Activated T-cell treated with anti-CD3 and anti-CD28 coated beads, Interleukin-2, amount 50 U/mL, for 4 hours (primary cell): ENCODE measurements at places on chromosomes 2 and 18.

DNA sequence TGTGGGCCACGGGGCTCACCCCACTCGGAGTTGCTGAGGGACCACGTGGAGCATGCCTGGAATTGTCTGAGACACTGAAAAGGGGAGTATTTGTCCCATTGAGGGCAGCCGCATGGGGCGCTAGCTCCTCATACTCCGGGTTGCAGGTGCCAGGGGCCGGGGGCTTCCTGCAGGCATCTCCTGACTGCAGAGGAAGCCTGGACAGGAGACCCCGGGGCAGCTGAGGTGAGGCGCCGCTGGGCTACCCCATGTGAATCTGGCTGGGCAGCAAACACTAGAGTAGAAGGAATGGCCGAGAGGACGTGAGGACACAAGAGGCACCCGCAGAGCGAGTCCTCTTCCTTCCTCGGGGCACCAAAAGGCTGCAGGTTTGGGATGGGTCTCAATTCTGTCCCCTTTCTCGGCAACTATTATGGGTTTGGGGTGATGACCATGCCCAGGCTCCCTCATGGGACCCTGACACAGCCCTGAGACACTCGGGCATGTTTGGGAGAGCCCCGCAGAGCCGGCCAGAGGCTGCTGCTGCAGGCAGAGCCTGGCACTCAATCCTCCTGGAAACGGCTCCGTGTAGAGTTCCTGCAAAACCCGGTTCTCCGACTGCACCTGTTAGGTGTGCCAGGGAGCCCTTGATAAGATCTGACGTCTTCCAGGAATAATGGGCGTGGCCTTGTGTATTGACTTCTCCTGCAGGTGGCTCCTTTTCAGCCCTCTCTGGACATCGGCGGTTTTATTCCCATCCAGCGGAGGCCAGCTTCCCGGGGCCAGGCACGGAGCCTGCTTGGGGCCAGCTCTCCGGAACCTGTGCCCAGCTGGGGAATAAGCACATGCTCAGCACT is 77.0 kb downstream of the CTIF start:
- DNase-seq = no peak

DNA sequence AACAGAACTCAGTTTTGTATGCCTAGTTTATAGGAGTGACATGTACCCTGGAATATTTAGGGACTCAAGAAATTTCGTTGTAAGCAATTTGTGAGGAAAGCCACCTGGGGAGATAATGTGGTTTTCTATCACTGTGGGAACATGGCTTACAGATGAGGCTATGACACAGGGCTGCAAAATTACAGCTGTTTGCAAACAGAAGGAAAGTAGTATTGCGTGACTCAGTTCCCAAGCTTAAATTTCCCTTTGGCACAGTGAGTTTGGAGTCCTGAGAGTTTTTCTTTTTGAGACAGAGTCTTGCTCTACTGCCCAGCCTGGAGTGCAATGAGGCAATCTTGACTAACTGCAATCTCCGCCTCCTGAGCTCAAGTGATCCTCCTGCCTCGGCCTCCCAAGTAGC is 149.8 kb downstream of the MYO5B start:
- DNase-seq = no peak

DNA sequence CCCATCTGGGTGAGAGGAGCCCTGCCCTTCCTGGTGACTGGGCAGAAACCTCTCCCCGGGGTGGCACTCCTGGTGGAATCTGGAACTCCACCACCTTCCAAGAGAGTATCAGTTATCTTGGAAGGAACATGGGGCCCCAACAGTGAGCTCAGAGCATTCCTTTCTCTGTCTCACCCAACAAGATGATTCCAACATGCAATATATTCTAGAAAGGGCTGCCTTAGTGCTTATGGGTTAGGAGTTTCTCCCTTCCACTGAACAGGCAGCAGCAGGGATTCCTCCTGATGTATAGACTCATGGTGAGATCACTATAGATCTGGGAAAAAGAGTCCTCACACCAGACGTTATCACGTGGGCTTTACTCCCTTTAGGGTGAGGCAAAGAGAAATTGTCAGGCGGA is 147.1 kb downstream of the COL4A4 start:
- DNase-seq = no peak

- DNase-seq = no peak
Measured at GRCh38 chr18:76544511-76545345, 49.7 kb upstream of the ZNF516 start.

- DNase-seq = no peak
Measured at GRCh38 chr2:10864251-10864650, 47.5 kb upstream of the KCNF1 start.

DNA sequence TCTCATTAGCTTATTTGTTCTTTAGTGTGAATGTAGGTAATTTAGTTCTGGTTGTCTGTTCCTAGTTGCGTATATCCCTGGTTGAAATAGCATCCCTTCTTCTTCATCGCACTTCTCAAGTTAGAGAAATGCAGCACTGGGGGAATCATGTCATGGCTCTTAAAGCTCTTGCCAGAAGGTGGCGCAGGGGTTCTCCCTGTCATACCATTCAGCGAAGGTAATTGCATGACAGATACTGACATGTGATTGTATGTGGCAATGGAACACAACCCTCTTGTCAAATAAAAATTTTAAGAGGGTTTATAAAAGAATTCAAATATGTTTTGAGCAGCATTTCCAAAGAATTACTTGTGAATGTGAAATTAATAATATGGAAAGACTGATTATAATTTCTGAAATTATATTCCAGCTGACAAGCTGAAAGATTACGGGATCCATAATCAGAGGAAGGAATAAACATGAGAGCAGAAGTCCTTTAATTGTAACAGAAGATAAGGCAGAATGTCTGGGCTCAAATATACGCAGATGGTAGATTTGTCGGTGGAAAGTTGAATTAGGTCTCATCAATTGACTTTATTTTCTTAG is 411.7 kb downstream of the DSEL start:
- DNase-seq = peak; percentile 20

DNA sequence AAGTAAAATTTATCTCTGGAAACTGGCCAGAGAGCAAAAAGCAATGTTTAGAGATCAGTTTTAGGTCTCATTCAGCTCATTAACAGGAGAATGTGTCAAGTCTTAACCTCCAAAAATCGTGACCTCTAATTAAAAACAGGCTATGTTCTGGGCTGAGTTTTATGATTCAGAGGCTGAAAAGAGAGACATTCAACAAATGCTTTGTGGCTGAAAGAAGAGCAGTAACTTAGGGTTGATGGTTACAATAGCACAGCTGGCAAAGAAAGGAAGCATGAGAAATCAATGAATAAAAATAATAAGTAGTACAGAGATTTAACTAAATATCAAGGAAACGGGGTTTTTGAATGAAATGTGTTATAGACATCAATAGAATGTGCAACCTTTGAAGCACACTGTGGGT is 13.1 kb downstream of the TGIF1 start:
- DNase-seq = no peak

GRCh38 chr18:5166606-5167280 is 30.3 kb downstream of the AKAIN1 start:
- DNase-seq = no peak

- DNase-seq = no peak
Measured at GRCh38 chr2:112724591-112725525, 4.0 kb downstream of the NT5DC4 start.

DNA sequence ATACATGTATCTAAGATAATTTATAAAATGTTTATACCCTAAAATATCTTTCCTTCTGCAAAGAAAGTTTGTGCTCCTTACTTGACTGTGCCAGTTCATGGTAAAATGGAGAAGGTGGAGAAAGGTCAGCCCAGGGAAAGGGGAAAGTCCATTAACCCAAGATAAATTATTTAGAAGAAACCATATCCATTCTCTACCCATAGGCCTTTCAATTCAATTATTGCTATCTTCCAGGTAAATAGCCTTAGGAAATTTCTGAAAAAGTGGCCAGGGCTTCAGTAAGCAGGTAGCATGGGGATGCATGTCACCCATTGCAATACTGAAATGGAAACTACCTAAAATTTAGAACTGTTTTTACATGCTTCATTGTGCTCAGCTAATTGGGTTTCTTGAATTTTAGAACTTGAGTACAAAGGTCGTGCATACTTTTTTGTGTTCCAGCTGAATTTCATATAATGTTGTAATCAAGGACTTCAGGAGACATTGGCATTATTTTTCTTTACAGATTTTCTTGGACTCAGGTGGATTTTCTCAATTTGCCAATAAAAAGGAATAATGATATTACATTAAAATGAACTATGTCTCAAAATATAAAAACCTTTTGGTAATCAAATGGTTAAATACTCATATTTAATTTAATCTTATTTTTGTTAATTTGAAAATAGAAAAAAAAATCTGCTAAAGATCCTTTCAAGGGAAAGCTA is 124.9 kb downstream of the CSRNP3 start:
- no peak for DNase-seq

DNA sequence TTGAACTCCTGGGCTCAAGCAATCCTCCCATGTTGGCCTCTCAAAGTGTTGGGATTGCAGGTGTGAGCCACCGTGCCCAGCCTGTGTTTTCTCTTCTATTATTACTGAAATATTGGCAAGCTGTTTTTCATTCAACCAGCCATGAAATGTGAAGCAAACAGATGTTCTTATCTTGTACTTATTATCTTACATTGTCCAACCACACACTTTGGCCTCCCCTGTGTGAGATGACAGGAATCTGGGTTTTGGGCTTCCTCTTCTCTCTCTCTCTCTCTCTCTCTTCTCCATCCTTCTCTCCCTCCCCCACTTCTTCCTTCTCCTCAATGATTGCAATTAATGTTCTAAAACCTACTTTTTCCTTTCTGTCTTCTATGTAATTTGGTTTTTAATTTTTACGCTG is 33.1 kb downstream of the RAMP1 start:
- no peak for DNase-seq

DNA sequence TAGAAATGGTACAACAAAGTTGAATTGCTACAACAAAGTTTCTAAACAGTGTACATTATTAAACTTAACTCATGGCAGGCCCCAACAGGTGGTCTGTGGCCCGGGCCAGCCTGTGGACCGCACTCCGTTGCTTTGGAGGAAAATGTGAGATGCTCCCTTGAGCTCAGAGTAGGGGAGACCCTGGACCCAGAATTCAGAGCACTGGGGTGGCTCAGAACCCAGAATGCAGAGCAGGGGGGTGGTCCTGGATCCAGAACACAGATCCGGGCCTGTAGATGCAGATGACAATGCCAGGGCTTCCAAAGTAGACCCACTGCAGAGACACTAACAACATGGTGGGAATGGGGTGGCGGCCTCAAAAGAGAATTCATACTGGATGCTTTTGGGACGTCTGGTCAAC is 311.0 kb downstream of the NDUFA10 start:
- no peak for DNase-seq

DNA sequence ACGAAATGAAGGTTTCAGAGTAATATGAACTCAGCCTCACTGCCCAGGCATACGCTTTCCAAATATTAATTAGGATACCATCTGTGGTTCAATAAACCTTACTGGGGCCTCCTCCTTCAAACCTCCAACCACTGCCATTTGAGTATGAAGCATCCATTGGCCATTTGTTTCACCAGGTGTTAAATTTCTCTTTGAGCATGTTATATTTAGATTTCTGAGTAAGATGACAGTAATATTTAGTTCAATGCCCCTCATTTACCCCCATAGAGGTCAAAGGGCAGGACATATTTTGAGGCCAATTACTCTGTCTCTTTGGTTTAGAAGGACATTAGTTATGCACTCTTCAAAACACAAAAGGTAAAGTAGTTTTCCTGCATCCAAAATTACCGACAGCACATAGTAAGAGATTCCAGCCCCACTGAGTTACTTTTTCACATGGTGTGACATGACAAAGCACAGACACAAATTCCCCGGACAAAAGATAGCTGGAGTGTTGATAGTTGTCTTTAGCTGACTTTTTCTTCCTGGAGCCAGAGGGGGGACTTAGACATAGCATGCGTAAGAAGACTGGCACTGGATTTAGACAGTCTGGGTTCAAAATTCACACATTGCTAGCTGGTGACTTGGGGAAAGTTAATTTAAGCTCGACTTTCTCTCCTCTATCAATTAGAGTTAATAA is 33.1 kb upstream of the LNPK start:
- no peak for DNase-seq

- no peak for DNase-seq
Measured at GRCh38 chr18:58223717-58224424, 179.8 kb downstream of the NEDD4L start.

DNA sequence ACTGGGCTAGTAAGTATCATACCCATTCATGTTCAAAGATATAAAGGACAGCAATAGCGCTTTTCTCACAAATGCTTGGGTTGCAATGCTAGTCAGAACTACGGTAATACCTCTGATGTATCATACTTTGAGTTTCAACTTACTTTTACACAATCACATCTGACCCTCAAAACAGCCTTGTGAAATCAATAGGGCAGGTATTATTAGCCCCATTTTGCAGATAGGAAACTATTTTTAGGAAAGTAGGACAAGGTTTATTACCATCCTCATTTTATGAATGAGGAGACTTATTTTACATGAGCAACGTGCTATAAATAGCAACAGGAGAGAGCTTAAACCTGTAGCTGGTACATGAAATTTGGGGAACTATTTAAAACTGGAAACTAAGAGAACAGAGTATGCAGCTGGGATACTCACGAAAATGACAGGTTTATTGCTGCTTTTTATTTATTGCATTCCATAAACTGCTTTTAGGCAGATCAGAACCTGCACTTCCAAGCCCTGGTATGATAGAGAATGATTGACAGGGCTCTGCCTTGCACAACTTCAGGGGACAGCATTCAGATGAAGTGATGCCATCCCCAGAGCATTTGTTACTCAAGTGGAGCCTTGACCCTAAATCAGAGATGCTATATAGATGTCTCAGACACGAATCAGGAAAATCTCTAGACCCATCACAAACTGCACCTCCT is 42.4 kb upstream of the PPM1B start:
- no peak for DNase-seq
